ENCODE measurements at places on chromosomes 2 and 18.

GRCh38 chr2:201262718-201263117 lies 2.4 kb downstream of the CASP8 start:
- DNase-seq, result no peak

DNA sequence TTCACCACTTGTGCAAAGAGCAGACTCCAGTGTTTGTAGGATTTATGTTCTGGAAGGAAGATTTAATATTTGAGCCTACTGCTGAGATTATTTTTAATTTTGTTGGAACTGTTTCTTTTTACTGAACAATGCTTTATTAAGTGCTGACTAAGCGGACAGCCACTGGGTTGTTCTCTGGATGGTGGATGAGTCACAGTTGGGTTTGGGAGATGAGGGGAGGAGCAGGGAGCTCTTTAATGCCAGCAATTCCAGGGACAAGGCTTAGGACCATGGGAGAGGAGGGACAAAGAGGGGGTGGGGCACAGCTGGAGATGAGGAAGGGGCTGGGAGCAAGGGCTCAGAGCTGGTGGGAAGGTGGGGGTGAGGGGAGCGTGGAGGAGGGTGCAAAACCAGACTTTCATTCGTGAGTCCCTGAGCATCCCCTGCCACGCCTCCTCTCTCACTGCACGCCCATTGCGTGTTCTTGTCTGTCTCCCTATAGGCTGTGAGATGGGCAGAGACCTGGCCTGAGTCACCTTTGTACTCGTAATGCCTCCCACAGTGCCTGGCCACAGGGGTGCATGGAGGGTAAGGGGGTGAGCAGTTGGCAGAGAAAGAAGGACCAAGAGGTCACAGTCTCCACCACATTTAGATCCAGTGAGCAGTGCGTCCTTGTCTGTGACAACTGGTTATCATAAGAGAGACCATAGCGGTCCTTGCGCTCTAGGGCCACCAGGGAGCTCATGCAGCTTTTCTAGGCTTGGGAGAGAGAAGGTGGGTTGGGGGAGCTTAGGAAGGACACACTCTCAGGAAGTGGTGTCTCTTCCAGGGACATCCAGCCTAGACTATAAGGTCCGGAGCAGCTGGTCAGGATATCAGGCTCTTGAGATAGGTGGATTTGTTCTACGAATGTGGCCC lies 18.4 kb downstream of the SLC4A3 start:
- peak; percentile 42 for DNase-seq

- no peak for DNase-seq
These were observed 31.8 kb downstream of the SLC9A4 start for GRCh38 chr2:102504833-102505232.

GRCh38 chr2:120880381-120880780 lies 144.7 kb downstream of the GLI2 start:
- no peak for DNase-seq

DNA sequence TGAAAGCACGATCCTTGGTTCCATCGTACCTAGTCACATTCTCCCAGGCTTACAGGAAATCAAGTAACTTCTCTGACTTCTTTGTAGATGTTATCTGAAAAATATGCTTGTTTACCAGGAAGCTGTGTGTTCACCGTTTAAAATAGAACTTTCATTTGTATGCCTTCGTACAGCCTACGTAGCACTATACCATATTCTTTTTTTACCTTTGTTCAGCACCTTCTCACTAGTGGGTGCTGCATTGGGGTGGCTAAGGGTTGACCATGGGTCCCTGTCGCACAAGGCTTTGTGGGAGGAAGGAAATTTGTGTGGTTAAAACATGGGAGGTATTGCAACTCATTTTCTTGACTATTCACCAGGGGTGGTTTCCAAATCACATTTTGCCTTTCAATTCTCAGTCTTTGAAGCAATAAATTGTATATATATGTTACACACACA lies 16.6 kb downstream of the MALT1 start:
- no peak for DNase-seq

DNA sequence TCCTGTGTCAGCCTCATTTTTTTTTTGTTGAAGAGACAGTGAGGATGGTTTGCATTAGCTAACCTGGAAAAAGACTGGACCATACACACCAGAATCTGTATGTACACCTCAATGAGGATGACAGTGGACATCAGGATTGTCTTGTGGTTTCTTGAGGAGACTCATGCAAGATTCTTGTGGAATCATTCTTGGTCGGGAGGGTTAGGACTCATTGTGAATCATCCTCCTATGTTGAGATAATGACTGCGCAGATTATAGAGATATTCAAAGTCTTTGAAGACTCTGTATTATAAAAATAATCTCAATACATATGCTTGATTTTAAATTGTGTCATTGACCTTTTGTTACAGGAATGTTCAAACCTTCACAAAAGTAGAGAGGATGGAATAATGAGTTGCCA lies 49.1 kb upstream of the DOCK10 start:
- DNase-seq, result no peak

GRCh38 chr2:9330612-9331270 lies 92.6 kb downstream of the ITGB1BP1 start:
- DNase-seq, result no peak

- no peak for DNase-seq
These were observed 373.6 kb downstream of the DCDC2C start for GRCh38 chr2:4077017-4077416.

DNA sequence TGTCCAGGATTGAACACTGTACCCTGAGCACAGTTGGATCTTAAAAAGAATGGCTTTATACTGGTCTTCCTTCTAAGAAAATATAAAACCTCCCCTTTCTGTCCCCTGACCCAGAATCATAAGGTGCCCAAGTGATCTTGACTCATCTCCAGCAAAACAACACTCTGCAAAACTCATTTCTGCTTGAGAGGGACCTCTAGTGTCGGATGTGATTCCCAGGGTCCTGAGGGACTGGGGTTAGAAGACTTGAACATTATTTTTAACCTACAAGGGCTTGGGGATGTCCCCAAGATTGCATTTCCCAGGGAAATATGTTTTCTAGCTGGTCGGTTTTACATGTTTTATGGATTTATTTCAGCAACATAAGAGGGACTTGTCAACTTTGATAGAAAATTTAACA lies 1318.5 kb upstream of the CELF4 start:
- DNase-seq, result no peak

GRCh38 chr2:1605102-1606045 lies 138.9 kb downstream of the PXDN start:
- DNase-seq, result peak; percentile 70

DNA sequence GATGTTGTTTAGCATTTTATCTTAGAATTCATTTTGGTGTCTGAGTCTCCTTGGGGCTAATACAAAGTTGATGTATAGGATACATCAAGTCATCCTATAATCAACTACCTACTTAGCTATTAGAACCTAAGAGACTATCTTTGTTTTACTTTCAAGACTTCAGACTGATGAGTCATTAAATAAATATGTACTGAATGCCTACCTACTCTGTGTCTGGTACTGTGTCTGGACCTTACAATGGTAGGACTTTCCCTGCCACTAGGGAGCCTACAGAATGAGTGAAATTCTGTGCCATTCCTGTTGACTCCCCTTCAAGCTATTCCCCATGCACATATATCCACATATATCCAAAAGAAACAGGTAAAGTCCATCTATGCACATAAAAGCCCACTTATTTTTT lies 114.5 kb downstream of the ERBB4 start:
- DNase-seq, result no peak

DNA sequence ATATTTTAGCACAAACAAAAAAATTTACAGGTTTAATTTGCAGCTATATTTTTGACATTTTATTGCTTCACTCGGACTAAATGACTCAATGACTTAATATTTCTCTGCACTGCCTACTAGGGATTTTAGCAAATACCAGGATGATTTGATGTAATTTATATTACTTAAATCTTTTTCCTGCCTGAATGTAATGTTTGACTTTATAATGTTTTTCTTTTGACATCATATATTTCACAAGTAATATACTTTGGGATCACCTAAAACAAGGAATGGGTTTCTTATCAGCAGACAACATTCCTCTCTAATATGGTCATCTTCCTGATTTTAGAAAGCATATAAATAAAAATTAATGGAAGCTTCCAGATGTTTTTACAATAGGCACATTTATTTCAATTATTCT lies 253.2 kb upstream of the EPC2 start:
- no peak for DNase-seq

GRCh38 chr18:8461544-8461943 lies 147.7 kb upstream of the RAB12 start:
- no peak for DNase-seq

DNA sequence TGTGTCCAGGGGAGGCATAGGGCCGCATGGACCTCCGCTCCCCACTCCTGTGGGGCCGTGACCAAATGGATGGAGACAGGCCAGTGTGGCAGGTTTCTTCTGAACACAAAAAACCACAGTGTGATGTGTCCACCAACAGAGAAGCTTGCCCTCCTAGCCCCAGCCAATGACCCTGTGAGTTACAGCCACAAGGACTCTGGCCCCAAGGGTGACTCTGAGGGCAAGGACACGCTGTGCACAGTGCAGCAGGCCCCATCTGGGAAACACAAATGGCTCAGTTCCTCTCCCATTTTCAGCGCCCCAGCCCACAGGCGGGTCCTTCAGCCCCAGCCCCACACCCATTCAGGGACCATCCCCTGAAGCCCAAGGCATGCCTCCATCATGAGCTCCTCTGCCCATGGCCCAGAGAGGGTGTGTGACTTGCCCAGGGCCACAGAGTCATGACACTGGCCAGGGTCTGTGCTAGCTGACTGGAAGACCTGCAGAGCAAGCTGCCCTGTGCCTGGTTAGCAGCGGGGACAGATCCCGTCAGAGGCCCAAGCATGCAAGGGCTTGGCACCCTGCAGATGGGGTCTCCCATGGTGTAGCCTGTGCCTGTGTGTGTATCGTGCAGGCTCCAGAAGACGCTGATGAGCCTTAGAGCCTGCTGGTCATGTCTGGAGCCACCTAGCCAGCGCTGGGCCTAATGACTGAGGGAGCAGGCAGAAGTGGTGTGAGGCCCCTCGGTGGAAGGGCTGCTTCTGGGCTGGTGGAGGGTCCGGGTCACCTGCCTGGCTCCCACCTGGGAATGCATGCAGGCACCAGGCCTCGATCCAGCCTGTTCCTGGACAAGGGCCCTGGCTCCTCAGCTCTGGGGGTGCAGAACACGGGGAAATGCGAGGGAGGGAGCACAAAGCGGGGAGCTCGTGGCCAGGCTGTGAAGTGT lies 47.7 kb downstream of the HS6ST1 start:
- no peak for DNase-seq

DNA sequence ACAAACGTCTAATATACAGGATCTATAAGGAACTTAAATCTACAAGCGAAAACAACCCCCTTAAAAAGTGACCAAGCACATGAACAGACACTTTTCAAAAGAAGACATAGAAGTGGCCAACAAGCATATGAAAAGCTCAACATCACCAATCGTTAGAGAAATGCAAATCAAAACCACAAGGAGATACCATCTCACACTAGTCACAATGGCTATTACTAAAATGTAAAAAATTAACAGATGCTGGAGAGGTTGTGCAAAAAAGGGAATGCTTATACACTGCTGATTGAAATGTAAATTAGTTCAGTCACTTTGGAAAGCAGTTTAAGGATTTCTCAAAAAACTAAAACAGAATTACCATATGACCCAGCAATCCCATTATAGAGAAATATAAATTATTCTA lies 1148.5 kb upstream of the FAM98A start:
- DNase-seq, result no peak

DNA sequence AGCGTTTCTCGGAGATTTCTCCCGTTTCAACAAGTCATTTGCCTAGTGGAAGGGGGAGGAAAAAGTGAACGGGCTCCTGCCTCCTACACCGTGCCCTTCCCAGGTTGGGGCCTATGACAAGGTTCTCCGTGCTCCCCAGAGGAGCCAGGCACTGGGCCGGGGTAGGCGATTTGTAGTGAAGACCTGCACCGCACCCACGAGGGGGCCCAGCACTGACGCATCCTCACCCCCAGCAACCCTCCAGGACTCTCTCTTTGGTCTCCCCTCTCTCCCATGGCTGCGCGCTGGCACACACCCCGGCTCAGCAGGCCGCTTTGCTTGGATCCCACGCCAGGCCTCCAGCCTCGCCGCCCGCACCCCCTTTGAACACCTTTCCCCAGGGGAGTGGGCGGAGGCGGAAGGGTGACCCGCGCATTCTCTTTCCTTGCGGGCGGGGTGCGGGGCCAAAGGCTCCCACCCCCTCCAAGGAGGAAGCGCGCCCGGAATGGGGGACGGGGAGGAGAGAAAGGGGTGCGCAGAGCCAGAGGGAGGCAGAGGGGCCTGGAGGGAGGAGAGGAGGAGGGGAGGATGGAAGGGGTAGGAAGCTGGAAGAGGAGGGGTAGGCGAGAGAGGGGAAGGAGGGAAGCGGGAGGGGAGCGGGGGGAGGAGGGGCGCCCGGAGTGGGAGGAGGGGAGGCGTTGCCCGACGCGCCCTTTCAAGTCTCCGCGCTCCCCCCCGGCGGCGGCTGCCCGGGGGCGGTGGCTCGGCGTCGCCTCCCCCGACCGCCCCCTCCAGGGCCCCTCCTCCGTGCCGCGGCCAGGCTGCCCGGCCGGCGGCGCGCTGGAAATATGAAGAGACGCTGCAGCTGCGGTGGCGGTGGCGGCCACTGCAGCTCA lies at the start of gene APCDD1:
APCDD1 (plus strand) TSS at position 830 of the 875 bp plus-strand sequence. CDS start 347 bp downstream, outside the sequence.
- peak; percentile 92 for DNase-seq

GRCh38 chr2:226310146-226310545 lies 489.5 kb downstream of the IRS1 start:
- peak; percentile 17 for DNase-seq

GRCh38 chr2:16283071-16283850 lies 342.9 kb downstream of the MYCN start:
- no peak for DNase-seq

DNA sequence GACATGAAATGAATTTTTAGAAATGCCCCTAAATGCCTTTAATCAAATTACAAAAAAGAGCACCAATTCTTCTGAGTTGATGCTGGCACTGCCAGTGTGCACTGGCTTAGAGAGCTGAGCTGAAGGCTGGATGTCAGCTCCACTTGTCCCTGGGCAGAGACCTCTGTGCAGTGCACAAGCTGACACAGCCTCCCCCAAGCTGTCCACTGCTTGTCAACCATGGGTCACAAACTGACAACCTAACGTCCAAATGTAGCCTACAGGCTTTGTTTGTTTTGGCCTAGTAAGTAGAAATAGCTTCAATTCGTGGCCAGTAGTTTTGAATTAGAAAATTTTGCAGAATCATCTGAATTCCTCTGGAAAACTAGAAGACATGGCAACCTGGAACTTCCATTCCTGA lies 605.6 kb downstream of the DCC start:
- no peak for DNase-seq

DNA sequence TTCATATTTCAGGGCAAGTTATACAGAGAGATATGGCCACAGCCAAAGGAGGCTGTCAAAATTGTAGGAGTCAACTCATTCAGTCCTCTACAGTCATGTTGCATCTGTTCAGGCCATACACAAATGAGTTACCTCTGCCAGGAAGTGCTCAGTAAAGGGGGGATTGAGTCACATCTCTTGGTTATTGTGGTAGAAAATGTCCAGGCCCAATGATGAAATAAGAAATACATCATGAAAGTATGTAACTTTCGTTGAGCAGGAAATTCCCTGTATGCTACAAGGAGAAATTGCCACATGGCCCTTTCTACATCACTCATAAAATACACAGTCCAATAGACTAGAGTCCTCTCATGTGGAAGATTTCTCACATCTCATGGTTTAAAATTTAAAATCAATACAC lies 103.9 kb upstream of the COL3A1 start:
- no peak for DNase-seq

Data from eye (tissue), 1 donor.